Cerebellar cortex (tissue), 1 donor: ENCODE measurements at places on chromosomes 13 and 19.

- no peak for DNase-seq
Observed at GRCh38 chr13:83940742-83941141, 58.5 kb upstream of the SLITRK1 start.

DNA sequence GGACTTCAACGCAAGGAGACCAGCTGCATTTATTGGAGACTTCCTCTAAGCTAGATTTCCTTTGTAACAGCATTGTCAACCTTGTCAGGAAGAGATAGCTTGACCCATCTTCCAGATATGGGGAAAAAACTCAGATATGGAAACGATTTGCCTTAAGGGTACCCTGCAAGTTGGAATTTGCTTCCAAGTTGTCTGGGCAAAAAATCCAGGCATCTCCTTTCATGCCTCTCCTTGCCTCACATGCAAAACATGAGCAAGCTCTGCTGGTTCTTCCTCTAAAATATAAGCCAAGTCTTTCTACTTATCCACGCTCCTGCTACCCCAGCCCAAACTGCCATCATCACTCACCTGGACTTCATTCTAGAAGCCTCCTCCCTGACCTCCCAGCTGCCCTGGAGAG lies 6.4 kb upstream of the DNMT1 start:
- DNase-seq = no peak

GRCh38 chr13:59776924-59777690 lies 386.6 kb downstream of the DIAPH3 start:
- DNase-seq = no peak

DNA sequence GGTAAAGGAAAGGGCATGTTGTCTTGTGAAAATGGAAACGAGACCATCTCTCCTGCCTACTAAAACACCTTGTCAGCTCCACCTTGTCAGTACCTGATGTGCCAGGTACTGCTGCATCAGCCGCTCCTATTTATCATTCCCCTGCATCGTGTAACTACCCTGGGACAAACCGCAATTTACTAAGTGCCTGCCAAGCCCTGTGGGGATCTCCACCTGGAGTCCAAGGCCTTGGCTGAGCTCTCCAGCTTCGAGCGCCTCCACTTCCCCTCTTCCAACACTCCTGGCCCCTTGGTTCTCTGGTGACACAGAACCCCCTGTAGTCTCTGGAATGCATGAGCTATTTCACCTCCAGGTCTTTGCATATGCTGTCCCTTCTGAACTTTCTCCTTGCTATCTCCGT lies 25.9 kb upstream of the CCNP start:
- peak; percentile 65 for DNase-seq

DNA sequence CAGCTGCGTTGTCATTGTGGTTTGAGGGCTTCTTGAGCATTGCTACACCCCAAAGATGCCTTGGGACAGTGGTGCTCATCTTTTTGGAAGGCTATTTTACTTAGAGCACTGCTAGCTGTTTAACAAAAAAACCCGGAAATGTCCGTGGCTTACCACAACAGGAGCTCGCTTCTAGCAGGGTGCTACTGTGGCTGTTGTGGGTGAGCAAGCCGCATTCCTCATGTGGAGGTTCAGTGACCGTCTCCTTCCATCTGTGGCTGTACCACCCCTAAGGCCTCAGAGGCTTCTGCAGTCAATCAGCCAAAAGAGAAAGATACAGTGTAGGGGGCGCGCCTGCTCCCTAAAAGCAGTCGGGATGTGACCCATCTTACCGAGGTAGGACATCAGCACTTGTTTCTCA lies 1004.2 kb downstream of the UQCRFS1 start:
- no peak for DNase-seq

GRCh38 chr13:32851083-32852069 lies 164.8 kb upstream of the KL start:
- DNase-seq = no peak

DNA sequence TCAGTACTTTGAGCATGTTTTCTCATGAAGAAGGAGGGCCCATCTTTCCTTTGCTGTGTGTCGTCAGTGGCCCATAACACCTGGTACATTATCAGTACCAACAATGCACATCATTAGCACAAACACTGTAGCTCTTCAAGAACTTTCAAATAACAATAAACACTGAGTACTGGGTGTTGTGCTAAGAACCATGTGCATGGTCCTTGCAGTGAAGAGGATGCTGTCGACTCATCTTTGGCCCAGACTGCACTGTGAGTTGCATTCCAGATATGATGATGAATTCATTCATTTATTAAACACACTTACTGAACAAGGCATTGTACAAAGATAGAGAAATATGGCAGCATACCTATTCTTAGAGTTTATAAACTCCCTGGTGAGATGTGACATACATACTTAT lies 55.8 kb downstream of the FLT3 start:
- no peak for DNase-seq

GRCh38 chr13:45184693-45185092 lies 16.2 kb downstream of the KCTD4 start:
- DNase-seq = no peak
